Fibroblast of lung (primary cell): ENCODE measurements at places on chromosomes 3 and 15.

GRCh38 chr15:39358441-39359041 lies 222.3 kb upstream of the THBS1 start:
- DNase-seq, result peak; percentile 61

GRCh38 chr3:62027241-62027640 lies 346.1 kb downstream of the FEZF2 start:
- no peak for DNase-seq

DNA sequence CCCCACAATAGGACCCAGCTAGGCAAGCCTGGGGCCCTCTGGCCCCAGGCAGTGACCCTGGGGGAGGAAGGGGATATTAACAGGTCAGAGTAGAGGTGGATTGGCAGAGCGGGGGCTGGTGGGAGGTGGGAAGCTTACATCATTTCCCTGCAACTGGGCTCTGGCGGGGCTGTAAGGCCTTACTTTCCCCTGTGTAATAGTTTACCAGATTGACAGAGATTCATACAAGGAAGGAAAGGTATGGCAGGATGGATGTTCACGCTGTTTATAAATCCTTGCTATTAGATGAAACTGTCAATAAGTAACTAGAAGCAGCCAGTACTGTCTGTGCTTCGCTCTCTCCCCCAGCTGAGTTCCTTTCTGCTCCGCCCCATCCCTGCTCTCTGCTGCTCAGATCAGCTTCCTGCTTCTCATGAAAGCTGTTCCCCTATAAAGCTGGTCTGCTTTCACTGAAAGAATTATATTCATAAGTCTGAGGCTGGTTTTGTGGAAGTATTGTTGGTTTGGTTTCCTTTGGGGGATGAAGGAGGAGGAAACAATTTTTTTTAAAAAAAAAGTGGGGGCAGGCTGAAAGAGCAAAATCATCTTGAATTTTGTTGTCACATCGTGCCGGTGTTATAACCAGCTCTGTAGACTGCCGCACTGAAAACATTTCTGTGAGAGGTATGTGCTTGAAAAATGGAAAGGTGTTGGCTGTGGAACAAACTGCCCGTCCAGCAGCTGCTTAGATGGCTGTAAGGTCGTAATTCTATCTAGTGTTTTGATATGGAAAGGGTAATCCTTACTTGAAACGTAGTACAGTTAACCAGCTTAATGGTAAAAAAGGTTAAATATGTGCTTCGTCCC lies 76.4 kb downstream of the BBX start:
- DNase-seq, result peak; percentile 48

DNA sequence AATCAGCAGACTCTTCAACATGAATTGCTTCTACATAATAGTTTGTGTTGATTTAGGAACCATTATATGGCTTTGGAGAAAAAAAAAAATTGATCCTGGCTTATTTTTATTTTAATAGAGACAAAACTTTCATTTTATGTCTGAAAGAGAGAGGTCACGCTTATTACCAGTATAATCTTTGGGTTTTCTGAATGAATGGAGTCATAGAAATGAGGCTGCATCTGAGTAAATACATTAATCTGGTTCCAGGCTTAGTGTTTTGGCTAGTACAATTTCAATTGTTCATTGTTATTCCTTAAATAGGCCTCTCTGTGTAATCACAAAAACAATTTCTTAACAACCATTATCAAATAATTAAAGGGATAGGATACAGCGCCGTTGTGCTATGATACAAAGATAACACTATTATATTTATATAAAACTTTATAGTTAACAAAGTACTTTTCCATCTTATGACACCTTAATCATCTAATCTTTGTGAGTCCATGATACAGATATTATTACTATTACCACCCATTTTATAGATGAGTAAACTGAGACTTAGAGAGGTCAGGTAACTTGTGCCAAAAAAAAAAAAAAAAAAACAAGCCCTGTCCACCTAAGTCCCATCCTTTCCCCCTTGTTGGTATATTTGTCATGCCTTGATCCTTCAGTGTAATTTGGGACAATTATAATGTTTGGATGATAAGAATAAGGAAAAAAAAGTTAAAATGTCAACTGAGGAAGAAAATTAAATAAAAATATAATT lies 41.8 kb upstream of the GOLM2 start:
- DNase-seq, result no peak

DNA sequence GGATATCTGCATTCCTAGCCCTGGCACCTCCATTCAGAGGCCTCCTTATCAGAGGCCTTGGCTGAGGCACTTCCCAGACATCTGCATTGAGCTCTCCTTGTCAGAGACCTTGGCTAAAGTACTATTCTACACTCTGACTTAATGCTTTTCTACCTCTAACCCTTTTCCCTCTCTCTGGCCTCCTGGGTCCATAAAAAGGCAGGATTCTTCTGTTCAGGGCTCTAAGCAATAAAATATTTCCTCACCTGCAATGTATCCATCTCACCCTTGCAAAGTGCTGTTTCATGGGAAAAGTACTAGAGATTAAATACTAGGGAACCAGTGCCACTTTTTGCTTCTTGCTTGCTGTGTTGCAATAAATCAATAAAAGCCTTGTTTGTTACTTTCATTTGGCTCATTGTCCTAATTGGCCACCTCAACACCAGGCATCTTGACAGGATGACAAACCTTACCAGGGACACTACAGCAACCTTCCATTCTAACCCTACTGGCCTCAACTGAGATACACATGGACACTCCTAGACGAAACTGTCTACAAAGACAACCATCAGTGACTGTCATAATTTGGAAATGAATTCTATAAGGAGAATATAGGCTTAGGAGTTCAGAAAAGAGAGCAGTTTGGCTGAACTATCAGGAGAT lies 106.5 kb upstream of the SETMAR start:
- no peak for DNase-seq

- peak; percentile 8 for DNase-seq
Measured at GRCh38 chr3:189652042-189652441, 20.9 kb downstream of the TP63 start.

DNA sequence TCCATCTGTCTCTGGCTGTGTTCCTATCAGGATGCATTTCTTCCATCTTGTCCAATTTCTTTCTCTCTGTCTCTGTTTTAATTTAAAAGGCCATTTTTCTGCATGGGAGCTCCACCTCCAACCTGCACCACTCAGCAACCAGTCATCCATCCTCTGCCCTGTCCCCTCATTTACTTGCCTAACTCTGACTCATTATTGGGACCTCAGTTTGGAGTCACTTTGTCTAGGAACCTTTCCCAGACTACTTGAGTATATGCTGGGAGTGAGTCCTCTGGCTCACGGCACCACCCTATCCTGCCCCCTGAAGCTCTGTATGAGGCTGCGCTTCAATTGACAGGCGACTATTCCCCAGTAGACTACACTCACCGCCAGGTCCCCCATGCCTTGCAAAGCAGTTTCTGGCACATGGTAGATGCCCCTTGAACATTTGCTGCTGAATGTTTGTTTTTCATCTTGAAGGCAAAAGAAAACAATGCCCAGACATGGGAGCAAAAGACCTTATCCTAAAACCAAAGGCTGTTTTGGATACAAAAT lies 513.3 kb upstream of the CFAP20DC start:
- peak; percentile 15 for DNase-seq

DNA sequence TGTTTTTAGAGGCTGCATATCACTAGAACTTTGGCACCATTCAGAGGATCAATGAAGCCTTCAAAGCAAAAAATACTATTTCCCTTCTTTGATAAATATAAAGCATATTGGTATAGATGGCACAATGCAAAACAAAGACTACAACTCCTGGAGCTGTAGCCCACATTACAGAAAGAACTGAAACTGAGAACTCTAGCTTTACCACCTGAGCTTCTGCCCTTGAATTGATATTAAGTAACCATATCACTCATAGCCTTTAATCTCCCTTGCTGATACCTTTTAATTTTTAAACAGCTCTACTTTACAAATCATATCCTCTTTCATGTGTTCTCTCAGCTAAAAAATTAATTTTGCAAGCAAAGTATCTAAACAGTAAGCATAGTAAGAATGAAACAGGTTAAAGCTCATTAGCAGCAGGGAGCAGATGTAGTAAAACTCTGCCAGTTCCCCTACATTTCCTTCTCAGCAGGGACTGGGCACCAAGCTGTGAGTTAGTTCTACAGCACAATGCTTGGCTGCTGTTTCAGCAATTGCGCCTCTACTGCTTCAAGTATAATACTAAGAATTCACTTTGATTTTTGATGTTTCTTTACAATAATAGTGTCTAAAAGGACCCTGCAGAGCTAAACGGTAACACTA lies 97.9 kb upstream of the NANOGP8 start:
- DNase-seq, result no peak

DNA sequence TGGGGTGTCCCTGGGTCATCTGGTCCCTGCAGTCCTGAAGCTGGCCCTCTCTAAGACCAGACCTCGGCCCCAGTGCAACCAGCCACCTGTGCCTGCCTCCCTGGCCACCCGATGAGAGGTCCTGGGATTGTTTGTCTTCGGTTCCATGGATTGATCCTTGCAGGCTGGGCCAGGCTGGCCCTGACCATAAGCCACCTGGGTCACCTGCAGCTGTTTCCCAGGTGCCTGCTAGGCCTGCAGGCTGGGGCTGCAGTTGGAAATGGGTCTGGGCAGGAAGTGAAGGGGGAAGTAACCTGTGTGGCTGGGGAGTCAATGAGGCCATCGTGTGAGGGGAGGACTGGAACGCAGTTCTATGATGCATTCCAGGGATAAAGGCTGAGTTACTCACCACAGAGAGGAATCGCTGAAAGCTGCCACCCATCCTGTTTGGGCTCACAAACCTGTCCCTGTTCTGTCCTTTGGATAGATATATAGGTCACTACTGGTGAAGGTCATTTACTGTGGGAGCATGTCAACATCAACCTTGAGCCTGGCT lies 30.9 kb upstream of the VPS8 start:
- no peak for DNase-seq

DNA sequence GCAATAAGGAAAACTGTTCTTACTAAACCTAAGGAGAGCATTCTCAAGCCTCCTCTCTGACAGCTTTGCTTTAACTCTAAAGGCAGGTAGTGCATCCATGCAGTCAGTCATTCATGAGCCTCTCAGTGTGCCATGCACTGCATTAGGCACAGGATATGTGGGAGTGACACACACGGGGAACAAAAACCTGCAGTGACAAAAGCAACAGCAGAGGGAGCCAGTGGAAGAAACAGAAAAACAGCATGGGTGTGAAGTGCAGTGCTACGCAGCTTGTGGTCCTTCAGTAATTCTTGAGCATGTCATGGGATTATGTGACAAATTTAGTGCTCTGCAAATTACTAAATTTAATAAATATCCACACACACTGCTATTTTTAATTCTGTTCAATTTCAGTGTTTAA lies 230.7 kb downstream of the BBX start:
- DNase-seq, result peak; percentile 32

- DNase-seq, result no peak
Measured at GRCh38 chr3:100563228-100563627, 46.2 kb upstream of the ADGRG7 start.

DNA sequence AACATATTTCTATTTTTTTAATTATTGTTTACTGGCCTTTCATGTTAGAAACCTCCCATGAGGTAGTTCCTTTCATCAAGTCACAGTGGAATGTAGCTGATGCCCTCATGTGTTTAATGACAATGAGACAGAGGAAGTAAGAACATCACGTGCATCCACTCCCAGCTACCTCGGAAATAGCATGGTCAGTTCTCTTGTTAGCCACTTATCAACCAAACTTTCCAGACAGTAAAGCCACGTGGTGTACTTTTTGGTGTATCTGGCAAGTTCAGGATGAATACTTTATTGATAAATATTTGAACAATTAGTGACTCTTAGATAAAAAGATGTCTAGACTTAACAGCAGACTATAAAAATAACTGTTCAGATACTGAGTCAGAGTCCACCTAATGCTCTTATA lies 781.7 kb downstream of the MECOM start:
- DNase-seq, result no peak

DNA sequence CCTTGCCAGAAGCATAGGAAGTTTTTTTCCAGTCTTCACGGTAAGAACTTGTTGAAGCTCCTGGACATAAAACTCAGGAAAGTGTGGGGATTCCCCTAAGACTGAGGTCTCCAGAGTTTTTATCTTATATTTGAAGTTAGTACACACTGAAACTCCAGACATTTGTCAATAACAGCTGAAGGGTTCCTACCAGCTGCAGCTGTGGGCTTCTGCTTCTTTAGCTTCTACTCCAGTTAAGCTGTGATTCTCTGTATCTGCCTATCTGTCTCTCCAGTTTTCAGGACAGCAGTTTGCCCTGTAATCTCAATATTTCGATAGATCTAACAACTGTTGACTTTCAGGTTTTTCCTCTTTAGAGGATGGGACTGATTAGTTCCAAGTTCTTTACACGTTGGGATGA lies 966.0 kb upstream of the SEMA6D start:
- no peak for DNase-seq

DNA sequence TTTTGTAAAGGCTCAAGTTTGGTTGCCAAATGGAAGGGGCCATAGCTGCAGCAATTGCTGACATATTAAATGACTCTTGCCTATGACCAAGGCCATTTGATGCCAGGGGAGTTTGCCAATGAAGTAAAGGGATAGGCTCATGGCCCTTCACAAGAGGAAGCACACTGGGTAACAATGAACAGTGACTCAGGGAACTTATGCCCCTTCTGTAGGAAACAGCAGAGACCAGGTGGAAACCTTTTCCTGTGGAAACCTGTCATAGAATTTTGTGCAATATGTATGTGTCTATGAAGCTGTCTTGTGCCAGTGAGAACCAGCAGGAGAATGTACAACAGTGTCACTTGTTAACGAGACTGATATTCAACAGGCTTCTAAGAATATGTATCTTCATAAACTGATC lies 25.4 kb upstream of the AVEN start:
- no peak for DNase-seq

GRCh38 chr3:148075771-148076716 lies 621.7 kb upstream of the AGTR1 start:
- DNase-seq, result peak; percentile 77
